ENCODE measurements at places on chromosomes 3 and 15.

DNA sequence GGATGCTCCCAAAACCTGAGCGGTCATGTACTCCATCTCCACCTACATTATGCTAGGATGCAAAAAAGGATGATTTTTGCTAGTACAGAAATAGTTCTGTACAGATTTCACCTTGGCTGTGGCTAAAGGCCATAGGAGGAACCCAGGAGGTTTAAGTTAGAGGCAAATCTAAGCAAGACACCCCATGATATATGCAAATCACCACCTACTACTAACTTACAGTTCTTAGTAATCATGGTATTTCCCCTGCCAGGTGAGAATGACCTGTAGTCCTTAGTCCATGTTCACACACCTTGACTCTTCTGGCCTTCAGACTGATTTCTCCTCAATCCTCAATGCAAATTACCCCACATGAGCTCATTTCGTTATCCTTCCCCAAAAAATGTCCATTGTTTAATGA, 154.2 kb downstream of the IMPG2 start:
- DNase-seq: no peak

- DNase-seq: no peak
These were observed 2.0 kb upstream of the GANC start for GRCh38 chr15:42270996-42271395.

- DNase-seq: no peak
These were observed 20.4 kb downstream of the SEC61A1 start for GRCh38 chr3:128072454-128073184.

DNA sequence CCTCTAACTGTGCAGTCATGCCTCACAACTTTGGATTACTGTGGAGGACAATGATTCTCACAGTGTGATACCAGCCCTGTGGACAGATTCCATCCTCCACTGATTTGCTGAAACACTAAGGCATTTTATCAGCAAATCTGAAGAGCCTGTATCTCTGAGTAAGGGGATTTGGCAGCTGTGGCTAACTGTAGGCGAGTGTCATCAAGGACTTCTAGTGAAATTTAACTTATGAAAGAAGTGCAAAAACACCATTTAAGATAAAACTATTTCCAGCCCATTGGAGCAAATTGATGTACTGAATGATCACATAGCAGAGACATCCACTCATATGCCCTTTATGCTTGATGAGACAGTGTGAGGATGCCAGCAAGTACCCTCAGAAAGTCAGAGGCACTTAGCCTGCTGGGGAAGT, 13.9 kb upstream of the TMPRSS7 start:
- DNase-seq: no peak

DNA sequence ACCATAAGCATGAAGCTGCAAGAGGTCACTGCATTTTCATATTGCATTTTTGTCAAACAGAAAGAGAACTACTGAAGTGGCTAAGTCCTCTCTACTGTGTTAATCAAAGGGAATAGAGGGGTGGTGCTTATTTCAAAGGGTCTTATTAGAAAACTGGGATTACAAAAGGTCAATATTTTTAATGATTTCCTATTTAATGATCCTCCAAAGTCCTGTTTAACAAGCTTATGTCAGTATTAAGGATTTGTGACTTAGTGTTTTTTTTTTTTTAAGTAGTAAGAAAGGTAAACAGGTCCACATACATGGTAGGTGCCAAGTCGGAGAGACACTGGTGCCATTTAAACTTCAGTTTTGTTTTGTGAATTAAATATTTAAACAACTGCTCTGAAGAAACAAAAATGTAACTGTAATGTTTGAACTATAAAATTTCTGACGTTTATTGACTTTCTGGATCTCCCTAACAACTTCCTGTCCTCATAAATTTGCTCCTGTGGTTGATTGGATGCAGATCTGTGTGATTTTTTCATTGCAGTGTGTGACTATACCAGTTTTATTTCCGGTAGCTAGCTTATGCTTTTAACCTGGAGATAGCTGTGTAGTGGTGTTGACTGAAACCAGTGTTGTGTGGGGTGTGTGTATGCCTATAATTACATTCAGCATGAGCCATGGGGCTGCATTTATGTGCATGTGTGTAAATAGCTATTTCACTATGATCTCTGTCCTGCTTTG, 8.6 kb upstream of the CACNA1D start:
- no peak for DNase-seq

GRCh38 chr3:105347625-105348302, 18.9 kb upstream of the ALCAM start:
- no peak for DNase-seq

DNA sequence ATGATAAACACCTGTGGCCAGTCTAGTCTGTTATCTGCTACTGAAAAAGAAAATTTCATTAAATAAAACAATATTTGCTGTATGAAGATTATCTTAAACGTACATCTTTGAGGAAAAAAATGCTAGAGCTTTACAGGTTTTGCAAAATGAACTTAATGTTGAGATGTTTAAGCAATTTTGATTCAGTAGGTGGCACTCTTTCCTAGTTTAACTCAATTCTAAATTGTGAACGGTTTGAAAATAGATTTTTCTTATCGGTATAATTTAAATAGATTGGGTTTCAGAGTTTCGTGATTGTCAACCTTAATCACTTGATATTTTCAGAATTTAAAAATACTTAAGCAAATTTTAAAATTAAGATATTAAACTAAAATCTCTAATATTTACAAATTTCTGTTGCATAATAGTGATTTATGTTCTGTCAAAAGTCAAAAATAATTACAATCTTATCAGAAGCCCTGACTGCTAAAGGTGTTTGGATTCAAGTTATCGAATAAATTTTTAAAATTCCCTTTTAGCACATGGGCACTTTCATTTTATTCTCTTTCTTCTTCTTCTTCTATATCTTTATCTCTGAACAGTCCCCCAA, 7.0 kb upstream of the RNF111 start:
- no peak for DNase-seq

DNA sequence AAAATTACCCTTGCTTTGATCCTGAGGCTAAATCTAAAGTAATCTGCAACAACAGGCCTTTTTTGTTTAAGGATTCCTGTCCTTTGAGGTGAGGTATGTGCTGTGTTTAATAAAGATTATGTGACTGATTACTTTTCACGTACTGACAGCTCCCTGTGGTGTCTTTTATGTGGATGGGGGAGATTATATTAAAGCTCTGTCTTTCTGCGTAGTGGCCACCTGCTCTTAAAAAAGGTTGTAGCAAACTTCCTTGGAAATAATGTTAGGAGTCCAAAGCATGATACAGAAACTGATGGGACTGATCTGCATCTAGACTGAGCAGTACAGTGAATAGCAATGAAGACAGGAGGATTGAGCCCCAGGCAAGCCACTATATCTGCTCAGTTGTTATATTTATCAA, 453.0 kb upstream of the GOLIM4 start:
- no peak for DNase-seq

DNA sequence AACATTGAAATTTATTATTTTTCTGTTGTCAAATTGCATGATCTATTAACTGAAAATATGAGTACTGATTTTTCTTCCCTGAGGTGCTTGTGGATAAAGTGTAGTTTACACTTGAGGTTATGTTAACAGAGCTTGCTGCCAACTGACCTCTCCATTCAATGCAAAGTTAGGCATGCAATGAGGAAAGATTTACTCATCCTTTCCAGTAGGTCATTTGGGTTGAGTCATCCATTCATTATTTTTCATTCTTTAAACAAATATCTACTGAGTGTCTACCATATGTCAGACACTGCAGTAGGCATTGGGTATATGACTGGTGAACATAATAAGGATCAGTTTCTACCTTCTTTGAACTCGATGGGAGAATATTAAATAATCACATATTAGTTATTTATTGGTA, 604.1 kb downstream of the EDEM1 start:
- no peak for DNase-seq

DNA sequence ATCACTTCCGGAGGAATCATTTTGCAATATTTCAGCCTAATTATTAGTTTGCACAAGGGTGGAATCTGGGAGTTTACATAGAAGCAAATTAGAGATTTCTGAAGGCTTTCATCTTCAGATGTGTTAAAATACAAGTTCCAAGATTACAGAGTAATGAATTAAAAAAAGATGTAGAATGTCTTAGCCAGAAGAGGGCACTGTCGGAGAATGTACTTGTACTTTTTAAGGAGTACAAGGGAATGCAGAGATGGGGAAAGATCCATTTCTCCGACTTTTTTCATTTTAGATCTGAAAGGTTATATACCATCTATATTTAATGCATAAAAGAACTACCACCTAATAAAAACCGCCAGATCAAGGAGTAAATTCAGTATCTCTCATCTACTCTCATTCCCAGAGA, 43.1 kb upstream of the WDR5B start:
- no peak for DNase-seq

GRCh38 chr3:142888099-142888480, 793 bp downstream of the PCOLCE2 start:
- DNase-seq: no peak

DNA sequence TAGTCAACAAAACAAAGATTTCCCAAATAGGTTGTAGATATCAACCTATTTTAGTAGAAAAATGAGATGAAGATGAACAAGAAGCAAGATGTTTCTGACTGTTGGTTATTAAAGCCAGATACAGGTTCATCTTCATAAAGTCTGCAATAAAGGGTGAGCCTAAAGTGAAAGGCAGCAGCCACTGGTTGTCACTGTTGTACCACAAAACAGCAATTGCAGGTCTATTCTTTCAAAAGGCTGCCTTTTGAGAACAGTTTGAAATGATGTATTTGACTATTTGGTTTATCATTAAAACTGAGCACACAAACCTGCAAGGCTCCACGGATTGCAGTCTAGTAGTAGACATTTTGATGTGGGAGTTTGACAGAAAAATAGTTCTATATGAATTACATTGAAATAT, 543.4 kb downstream of the GBE1 start:
- no peak for DNase-seq

GRCh38 chr3:3013317-3014052, 96.7 kb downstream of the IL5RA start:
- no peak for DNase-seq

DNA sequence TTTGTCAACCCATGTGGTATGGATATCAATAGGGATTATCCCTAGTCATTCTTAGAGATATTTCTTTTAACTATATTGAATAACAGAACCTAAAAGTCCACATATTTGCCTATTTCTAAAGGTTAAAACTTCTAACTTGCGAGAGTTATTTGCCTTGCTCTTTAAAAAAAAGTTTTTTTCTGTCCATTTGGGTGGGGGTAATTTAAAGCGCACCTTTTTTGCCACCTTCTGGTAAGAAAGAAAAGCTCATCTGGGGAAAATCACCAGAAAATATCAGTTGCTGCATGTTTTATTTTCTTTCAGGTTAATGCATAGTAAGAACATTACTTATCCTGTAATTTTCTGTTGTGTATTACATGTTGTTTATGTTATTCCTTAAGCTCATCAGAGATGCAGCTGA, 242.0 kb upstream of the GOLGA6L4 start:
- no peak for DNase-seq

GRCh38 chr3:46092702-46093080, 65.4 kb upstream of the XCR1 start:
- DNase-seq: no peak

Data from activated naive CD4-positive, alpha-beta T cell (primary cell).